ENCODE measurements at places on chromosomes 2 and 18.

DNA sequence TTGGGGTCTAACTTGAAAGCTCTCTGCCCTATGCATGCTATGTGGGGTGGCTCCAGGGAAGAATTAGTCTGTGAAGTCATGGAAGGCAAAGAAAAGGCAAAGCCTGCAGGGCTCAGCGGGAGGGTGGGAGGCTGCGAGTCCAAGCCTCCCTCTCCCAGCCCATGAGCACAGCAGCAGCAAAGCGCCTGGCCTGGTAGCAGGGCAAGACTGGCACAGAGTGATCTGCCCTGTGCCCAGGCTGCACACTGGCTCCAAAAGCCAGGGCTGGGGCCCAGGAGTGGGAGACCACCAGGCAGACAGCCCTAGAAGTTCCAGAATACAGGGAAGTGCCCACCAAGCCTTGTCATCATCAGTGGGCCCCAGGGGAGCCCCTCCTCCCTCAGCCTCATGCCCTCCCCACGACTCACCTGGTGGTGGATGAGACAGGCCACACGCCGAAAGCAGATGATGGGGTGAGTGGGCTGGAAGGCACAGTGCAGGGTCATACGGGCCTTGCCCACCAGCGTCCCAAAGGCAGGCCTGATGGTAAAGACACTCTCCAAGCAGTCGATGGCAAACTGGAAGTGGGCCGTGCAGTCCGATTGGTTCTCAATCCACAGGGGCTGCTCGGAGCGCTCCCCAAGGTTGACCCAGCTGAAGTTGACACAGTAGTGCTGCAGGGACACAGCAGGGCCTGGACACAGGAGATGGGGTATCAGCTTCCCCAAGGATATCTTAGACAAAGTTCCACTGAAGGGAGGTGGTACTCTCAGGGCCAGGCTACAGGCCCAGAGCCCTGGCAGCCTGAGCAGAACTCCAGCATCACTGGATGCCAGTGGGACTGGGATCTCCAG is 12.1 kb downstream of the CFAP65 start:
- no peak for DNase-seq

DNA sequence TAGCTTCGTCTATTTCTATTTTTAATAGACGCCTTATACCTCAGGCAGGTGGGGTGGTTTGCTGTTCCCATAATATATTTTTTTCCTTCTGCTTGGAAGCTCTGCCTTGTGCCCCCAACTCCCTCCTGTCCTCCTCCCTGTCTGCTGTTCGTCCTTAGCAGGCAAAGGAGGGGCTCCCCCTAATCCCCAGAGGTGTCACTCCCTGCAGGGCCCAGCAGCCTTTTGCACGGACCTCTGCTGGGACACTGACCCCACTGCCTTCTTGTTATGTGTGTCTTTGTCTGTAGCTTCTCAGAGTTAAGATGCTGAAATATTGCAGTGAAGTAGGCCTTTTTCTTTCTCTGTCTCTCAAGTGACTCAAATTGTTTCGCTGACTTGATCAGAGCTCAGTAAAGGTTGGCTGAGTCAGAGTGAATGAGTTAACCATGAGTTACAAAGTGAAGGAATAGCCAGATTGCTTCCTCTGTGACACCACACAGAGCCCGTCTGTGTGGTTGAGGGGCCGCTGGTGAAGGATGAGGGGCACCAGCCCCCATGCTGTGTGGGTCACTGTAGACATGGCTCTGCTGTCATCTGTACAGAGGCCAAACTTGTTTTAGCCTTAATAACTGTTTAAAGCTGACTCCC is 47.7 kb downstream of the PRKCE start:
- peak; percentile 14 for DNase-seq

DNA sequence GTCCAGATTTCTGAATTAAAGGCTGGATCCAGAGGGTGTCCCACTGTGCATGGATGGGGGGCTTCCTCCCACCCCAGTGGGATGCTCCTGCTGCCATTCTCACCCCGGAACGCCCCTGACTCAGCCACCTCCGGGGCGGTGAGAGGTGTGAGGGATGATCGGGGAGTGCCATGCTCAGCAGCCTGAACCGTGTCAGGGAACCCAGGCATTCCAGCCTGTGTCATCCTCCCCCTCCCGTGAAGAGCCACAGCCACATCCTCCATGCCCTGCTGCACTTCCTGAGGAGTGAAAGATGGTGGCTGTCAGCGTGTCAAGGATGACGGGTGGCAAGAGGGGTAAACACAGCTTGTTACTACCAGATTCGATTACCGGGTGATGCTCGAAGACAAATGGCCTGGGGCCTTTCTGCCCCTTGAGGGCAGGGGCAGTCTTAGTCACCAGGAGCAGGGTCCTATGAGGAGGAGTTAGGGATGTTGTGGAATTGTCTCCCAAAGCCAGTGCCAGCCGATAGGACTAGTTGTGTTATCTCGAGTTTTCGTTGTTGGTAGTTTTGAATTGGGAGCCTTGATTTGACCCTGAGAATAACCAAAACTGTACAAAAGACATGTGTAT is 80.8 kb downstream of the TCF7L1 start:
- DNase-seq, result no peak

GRCh38 chr2:68367953-68368653 is 3.0 kb downstream of the PLEK start:
- peak; percentile 17 for DNase-seq

- DNase-seq, result no peak
Observed at GRCh38 chr2:233597522-233597921, 19.9 kb upstream of the UGT1A8 start.

DNA sequence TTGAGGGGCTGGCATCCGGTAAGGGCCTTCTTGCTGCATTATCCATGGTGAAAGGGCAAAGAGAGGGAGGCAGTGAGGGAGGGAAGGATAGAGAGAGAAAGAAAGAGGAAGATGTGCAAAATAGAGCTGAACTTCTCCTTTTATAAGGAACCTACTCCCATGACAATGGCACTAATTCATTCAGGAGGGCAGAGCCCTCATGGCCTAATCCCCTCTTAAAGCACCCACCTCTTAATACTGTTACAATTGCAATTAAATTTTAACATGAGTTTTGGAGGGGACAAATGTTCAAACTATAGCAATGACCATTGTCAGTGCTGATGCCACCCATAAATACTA is 60.2 kb downstream of the CXCR4 start:
- DNase-seq, result no peak

DNA sequence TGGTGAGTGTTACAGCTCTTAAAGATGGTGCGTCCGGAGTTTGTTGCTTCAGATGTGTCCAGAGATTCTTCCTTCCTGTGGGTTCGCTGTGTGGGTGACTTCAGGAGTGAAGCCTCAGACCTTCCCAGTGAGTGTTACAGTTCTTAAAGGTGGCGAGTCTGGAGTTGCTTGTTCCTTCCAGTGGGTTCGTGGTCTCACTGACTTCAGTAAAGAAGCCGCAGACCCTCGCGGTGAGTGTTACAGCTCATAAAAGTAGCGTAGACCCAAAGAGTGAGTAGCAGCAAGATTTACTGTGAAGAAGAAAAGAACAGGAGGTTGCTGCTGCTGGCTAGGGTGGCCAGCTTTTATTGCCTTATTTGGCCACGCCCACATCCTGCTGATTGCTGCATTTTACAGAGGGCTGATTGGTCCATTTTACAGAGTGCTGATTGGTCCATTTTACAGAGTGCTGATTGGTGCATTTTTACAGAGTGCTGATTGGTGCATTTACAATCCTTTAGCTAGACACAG is 34.0 kb upstream of the SPTBN1 start:
- no peak for DNase-seq

- DNase-seq, result no peak
Observed at GRCh38 chr2:172777431-172777830, 41.8 kb downstream of the RAPGEF4 start.

DNA sequence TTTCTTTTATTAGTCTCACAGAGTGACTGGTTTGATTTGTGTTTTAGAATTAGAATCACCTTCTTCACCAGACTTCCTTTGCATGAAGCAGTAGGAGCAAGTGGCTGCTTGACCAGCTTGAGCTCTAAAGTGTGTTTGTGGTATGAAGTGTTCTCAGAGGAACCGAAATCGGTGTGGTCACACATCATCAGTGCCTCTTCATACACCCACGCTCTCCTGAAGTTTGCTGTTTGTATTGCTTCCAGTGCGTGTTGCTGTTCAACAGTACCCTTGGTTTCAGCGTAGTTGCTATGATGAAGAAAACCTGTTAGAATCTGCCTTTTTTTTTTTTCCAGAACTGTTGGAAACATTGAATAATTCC is 77.9 kb downstream of the LIMS1 start:
- peak; percentile 59 for DNase-seq

DNA sequence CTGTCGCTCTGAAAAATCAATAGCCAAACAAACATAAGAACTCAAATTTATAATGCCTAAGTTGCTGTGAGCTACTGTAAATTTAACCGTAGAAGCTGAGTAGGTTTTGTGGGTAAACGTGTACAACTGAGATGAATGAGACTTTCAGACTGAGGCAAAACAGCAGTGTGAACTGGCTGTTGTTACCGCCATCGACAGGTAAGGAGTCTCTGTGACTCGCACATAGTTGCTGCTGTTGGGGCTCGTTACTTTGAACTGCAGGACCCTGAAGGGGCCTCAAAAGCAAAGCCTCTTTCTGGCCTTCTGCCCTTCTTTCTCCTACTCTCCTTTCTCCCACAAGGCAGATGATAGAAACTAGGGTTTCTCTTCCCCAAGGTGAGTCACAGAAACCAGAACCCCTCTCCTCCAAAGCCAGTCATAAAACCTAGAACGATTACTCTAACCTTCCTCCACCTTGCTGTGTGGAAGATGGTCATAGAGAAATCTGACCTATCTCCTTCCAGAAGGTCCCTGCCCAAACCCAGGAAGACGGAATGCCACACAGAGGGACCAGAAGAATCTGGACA is 101.2 kb downstream of the DLGAP1 start:
- no peak for DNase-seq

GRCh38 chr2:147910990-147911473 is 66.2 kb downstream of the ACVR2A start:
- peak; percentile 69 for DNase-seq

GRCh38 chr2:233436191-233436581 is 81.9 kb downstream of the DGKD start:
- no peak for DNase-seq

DNA sequence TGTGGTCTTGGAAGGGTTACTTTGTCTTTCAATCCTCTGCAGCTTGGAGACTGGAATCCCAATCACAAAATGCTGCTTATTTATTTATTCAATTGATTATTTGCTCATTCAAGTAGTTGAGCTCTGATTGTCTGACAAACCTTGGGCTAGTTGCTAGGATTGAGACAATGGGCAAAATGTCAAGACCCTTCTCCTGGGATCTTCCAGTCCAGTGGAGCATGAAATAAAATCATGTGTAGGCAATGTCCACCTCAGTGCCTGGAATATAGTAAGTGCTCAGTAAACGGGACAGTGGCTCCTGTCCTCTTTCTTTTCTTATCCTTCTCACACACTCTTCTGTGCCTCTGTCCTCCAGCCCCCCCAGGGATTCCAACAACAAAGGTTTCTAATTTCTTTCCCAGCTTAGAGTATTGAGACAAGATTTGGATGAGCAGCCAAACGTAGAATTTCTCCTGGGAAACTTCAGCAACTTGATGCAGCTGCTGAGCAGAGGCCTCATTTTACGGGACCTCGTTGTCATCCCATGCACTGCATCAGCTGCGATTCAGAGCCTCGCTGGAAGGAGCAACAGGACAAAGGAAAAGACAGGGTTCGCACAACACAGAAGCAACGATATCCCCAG is 545.0 kb downstream of the SOX11 start:
- DNase-seq, result no peak

DNA sequence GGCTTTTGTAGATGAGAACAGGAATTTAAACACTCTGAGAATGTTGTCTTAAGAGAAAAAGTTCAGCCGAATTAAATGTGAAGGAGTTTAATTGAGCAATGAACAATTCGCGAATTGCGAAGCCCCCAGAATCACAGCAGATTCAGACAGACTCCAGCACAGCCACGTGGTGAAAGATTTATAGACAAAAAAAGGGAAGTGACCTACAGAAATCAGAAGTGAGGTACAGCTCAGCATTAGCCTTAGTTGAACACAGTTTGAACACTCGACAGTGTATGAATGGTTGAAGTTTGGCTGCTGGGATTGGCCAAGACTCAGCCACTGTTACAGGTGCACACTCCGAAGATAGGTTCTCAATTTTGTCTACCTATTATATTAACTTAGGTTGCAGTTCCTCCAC is 264.0 kb upstream of the CHST9 start:
- DNase-seq, result no peak

DNA sequence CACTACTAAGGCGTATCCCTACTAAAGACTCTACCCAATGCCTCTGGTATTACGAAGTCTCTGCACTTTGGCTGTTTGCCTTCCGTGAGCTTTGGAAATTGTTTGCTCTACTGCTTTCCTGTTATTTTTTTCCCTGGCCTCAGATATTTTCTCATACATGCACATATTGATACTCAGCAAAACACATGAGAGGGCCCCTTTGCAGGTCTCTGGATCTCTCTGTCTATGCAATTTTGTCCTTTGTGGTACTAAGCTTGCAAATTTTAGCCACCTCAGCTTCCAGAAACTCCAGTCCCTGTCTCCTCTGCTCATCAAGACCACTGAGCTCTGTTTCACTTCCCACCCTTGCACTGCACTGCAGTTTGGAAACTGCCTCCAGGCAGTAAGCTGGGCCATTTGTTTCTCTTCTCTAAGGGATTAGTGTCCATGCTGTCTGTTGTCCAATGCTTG is 46.6 kb downstream of the TAF1B start:
- DNase-seq, result no peak

GRCh38 chr2:31236433-31237205 is 2.7 kb downstream of the EHD3 start:
- DNase-seq, result no peak

GRCh38 chr2:185531721-185532120 is 206.9 kb upstream of the FSIP2 start:
- no peak for DNase-seq

DNA sequence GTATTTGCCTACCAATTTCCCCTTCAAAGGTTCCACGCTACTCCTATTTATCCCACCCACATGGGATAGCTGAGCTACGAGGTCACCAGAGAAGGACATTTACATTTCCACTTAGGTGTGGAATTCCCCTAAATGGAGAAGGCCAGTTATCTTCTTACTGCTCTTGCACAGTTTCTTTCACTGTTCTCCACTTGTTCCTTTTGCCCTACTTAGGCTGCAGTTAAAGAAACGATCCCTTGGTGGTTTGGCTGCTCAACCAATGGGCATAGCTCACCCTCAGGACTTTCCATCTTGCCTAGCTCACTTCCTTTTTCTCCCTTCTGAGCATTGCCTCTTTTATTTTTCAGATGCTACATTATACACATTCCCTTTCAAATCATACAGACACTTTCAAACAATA is 11.2 kb upstream of the NABP1 start:
- no peak for DNase-seq

GRCh38 chr18:33231474-33232317 is 208.8 kb downstream of the CCDC178 start:
- peak; percentile 81 for DNase-seq

GRCh38 chr2:169184074-169184473 is 114.7 kb downstream of the DHRS9 start:
- no peak for DNase-seq

GRCh38 chr2:221435171-221435570 is 136.9 kb downstream of the EPHA4 start:
- no peak for DNase-seq
